ENCODE measurements at places on chromosomes 4 and X. TPM values are rescaled to one million over a fixed set of nuclear protein-coding genes. Genes with fewer than 3 reads are reported as not detected.

GRCh38 chrX:16695079-16695676 lies 17.3 kb downstream of the CTPS2 start:
- no peak overlapping the region for H3K4me3 ChIP-seq
- H3K27me3 ChIP-seq: no peaks in the 10 kb centered on the region
- H3K4me1 ChIP-seq: no peaks in the 10 kb centered on the region
- H3K27ac ChIP-seq: no peak overlapping the region

GRCh38 chrX:7146703-7147412 lies 654 bp upstream of the STS start:
- H3K36me3 ChIP-seq: no peaks in the 10 kb centered on the region
- peak; percentile 29 for DNase-seq
- no peaks in the 10 kb centered on the region for H3K27me3 ChIP-seq
- no peaks in the 10 kb centered on the region for H3K4me1 ChIP-seq

- no peak overlapping the region for H3K27ac ChIP-seq
- H3K4me3 ChIP-seq: no peak overlapping the region
These were observed 515.1 kb upstream of the DIPK2B start for GRCh38 chrX:45715748-45716147.

DNA sequence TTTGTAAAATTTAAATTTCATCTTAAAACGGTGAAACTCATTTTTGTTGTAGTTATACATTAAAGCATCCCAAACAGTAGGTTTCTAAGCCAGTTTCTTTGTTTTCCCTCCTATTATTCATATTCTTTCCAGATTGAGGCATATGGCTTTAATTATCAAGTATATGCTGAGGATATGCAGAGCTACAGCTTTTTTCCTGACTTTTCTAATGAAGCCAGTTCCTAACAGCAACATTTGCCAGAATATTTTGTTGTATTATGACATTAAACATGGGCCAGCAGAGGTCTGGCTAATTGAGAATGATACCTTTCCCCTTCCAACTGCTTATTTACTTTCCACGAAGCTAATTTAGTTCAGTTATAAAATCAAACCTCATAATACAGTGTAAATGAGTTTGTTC lies 75.3 kb downstream of the SLIT2 start:
- no peak for DNase-seq
- no peaks in the 10 kb centered on the region for H3K4me1 ChIP-seq
- peaks cover 3% of the 10 kb centered on the region for H3K27me3 ChIP-seq
- H3K27ac ChIP-seq: no peak overlapping the region
- H3K4me3 ChIP-seq: no peak overlapping the region

GRCh38 chr4:99411041-99411440 lies 24.1 kb downstream of the ADH7 start:
- no peaks in the 10 kb centered on the region for H3K4me1 ChIP-seq
- no peak overlapping the region for H3K27ac ChIP-seq
- DNase-seq: no peak
- H3K4me3 ChIP-seq: no peak overlapping the region
- H3K27me3 ChIP-seq: no peaks in the 10 kb centered on the region
- no peaks in the 10 kb centered on the region for H3K36me3 ChIP-seq

GRCh38 chr4:183470821-183471220 lies 26.4 kb downstream of the CDKN2AIP start:
- H3K4me1 ChIP-seq: no peaks in the 10 kb centered on the region
- DNase-seq: no peak
- no peak overlapping the region for H3K4me3 ChIP-seq

DNA sequence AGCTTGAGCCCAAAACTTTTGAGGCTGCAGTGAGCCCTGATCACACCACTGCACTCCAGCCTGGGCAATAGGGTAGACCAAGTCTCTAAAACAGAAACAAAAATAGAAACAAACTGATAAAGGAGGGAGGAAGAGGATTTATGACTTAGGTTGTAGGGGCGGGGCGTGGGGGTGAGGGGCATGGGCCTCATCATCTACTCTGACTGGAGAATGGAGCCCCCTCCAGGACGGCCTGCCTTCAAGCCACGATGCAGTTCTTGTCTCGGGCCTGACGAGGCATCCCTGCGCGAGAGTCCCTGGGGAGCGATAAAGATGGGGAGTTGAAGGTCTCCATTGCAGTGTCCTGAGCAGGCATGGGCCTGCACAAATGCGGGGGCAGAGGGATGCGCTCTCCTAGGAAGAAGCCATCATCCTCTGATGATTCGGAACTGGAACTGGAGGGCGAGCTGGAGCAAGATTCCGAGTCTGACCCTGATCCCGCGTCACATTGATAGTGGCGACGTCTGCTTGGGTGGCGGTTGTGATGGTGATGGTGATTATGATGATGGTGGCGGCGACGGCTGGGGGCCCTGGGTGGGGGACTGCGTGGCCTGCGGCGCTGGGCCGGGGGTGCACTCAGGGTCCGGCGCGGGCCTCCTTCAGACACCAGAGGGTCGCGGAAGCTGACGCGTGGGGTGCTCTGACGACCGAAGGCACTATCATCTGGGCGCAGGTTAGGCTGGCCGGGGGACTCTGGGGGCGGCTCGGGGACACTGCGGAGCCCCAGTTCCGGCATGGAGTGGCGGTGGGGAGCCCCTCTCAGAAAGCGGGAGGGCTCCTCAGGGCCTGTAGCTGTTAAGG lies 4.0 kb downstream of the PLP2 start:
- no peaks in the 10 kb centered on the region for H3K4me1 ChIP-seq
- H3K27ac ChIP-seq: no peak overlapping the region
- H3K36me3 ChIP-seq: no peaks in the 10 kb centered on the region
- DNase-seq: no peak
- no peaks in the 10 kb centered on the region for H3K27me3 ChIP-seq

DNA sequence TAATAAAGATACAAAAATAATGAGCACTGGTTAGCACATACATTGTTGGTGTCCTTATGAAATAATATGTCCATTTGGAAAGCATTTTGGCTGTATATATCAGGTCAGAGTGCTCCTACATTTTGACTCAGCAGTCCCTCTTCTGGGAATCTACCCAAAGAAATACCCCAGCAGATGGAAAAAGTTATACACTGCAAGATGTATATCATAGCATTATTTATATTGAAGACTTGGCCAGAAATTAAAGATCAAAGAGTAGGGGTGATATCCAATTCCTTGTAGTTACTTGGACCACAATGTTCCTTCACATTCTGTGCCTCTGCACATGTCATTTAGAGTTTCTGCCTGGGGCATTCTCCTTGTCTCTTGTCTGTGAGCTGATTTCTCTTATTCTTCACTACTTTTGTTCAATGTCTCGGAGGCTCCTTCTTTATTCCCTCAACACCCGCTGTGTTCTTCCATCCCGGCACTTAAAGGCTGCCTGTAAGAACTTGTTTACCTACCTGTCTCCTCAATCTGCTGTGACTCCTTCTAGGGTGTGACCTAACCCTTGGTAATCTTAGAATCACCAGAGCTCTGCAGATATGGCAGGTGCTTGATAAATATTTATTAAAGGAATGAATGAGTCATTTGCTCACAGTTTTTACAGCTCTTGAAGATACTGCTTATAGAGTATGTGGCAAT lies 3.1 kb upstream of the TSPAN5 start:
- H3K27ac ChIP-seq: no peak overlapping the region
- no peak overlapping the region for H3K4me3 ChIP-seq
- no peaks in the 10 kb centered on the region for H3K27me3 ChIP-seq
- H3K4me1 ChIP-seq: peaks cover 2% of the 10 kb centered on the region
- H3K36me3 ChIP-seq: no peaks in the 10 kb centered on the region

DNA sequence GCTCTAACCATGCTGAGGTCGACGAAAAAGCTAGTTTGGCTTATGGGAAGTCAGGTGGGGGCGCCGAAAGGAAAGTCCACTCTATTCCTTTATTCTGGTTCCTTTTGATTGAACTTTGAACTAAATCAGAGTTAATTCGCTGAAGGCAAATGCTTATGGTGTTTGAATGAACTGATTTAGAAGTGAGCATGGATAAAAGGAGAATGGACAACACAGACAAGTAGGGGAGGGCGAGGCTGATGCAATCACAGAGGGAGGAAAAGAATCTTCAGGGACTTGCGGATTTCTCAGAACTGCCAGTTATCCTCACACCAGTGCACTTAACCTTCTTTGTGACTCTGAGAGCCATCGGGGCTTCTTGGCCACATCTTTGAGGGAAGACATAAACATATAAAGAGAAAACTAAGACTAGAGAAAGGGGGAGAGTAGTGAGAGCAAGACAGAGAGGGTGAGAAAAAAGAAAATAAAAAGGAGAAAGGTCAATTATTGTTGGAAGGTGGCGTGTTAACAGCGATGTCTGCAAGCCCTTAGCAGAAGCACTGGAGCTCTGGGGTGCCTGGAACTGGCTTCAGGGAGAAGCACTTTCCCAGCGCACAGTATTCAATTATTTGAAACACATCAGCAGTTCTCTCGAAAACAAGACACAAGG lies 79.6 kb upstream of the PLAC1 start:
- H3K27me3 ChIP-seq: no peaks in the 10 kb centered on the region
- no peak overlapping the region for H3K4me3 ChIP-seq
- H3K27ac ChIP-seq: no peak overlapping the region

DNA sequence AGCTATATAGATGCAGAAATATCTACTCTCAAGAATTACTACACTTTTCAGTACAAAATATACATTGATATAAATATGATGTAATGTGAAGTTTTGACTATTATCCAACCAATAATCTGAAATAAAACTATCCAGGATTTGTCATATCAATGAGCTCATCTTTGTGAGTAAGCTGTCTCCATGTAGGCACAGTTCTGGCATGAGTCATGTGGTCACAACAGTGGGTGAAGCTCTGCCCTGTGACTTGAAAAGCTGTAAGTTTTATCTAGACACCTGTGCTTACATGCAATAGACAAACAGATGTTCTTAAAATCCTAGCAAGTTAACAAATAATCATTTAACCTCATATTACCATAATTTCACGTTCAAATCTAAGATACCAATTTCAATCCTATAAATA lies 192.7 kb downstream of the GABRG1 start:
- DNase-seq: no peak
- no peaks in the 10 kb centered on the region for H3K27me3 ChIP-seq
- H3K27ac ChIP-seq: no peak overlapping the region
- no peaks in the 10 kb centered on the region for H3K36me3 ChIP-seq

GRCh38 chrX:55489314-55490009 lies at the start of gene USP51:
USP51 (minus strand) TSS chrX:55489848; CDS start chrX:55488939, 909 bp downstream.
- H3K36me3 ChIP-seq: no peaks in the 10 kb centered on the region
- peak within 1 kb of the TSS; percentile 61 for H3K4me3 ChIP-seq
- DNase-seq: peak; percentile 72
- no peaks in the 10 kb centered on the region for H3K27me3 ChIP-seq
- peak within 1 kb of the TSS; percentile 93 for H3K27ac ChIP-seq

DNA sequence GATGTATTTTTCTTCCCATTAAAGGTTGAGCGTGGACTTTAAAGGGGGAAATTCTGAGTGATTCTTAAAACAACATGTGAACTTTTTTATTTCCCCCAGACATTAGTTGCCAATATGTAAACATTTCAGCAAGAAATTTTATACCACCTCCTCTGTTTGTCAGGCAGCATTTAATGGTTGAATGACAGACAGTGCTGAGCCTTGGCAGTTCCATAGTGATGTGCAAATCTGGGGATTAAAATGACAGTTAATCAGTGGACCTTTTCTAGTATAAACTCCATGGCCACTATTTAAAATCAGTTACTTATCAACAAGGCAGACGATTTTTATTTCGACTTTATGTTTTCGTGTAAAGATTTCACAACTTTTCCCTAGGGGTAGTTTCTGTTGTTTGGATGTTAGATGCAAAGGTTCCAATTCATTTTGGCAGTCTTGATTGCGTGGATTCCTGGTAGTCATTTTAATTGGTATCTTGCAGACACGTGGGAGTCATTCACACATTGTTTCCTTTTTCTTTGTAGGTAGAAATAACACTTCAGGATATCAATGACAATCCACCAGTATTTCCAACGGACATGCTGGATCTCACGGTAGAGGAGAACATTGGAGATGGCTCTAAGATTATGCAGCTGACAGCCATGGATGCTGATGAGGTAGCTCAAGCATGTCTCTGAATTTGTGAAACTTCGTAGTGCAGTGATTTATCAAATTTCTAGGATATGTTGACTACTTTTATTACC lies 83.7 kb downstream of the FAT4 start:
- no peak overlapping the region for H3K27ac ChIP-seq
- no peak for DNase-seq
- H3K4me3 ChIP-seq: no peak overlapping the region
- no peaks in the 10 kb centered on the region for H3K36me3 ChIP-seq
- H3K4me1 ChIP-seq: no peaks in the 10 kb centered on the region

- no peak for DNase-seq
- peaks cover 1% of the 10 kb centered on the region for H3K4me1 ChIP-seq
- H3K27ac ChIP-seq: no peak overlapping the region
- H3K27me3 ChIP-seq: no peaks in the 10 kb centered on the region
- no peaks in the 10 kb centered on the region for H3K36me3 ChIP-seq
These were observed 6.6 kb upstream of the NFKB1 start for GRCh38 chr4:102494603-102495002.

- H3K36me3 ChIP-seq: no peaks in the 10 kb centered on the region
- H3K27ac ChIP-seq: no peak overlapping the region
- no peaks in the 10 kb centered on the region for H3K4me1 ChIP-seq
These were observed 1216.8 kb upstream of the PABPC4L start for GRCh38 chr4:135418353-135418752.

DNA sequence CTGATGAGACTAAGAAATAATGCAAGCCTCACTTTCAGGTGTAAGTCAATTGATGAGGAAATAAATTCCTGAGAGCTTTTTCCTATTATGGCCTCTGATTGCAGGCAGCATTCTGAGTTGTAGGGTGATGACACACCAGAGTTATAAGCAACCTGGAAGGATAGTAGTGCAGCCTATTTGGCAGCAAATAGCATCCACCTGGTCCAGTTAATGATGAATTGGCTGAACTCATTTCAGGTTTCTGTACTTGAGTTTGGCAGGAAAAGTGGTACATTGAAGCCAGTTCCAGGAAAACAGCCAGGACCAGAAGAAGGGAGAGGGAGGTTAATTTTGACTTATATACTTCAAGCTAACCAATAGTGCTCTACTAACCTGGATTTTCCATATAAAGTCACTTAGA lies 316.8 kb downstream of the NAF1 start:
- no peak overlapping the region for H3K27ac ChIP-seq
- no peak for DNase-seq
- H3K36me3 ChIP-seq: no peaks in the 10 kb centered on the region
- no peak overlapping the region for H3K4me3 ChIP-seq
- no peaks in the 10 kb centered on the region for H3K4me1 ChIP-seq

DNA sequence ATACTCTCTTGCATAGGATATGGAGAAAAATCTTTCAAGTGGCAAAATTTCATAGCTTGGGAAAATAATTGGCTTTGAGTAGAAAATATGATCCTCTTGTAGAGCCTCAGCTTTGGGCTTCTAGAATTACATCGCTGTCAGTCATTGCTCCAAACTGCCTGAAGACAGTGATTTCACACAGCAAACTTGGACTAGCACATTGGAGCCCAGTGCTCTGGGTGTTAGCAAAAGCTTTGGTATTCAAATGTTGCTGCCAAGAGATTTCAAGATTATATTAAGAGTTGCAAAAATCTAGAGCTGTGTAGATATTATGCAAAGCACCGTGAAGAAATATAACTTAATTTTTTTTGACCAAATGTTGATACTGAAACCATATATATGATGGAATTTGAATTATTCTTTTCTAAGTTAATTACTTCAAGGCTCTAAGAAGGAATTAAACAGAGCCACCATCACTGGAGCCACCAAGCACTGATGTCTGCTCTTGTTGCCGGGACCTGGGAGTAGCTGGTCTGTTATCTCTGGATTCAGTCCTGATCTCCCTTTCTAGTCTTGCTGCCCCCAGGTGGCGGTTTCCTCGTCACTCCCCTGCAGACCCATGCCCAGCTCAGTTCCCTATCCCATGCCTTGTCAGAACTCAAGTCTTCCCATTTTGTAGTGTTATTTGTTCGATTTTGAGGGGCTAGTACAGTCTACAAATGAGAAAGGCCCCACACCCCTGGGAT lies 260.7 kb upstream of the SFRP2 start:
- DNase-seq: no peak
- H3K27me3 ChIP-seq: no peaks in the 10 kb centered on the region
- no peaks in the 10 kb centered on the region for H3K36me3 ChIP-seq
- H3K4me3 ChIP-seq: no peak overlapping the region

The SSX2 gene
- total RNA-seq: not detected

The H2BW2 gene
- not detected for total RNA-seq

The EIF1AX gene
- 111 TPM for total RNA-seq

The ZNF185 gene
- 6.6 TPM for total RNA-seq

The GNRHR gene
- not detected for total RNA-seq
